ENCODE measurements at places on chromosomes 5 and 9. TPM values are rescaled to one million over a fixed set of nuclear protein-coding genes. Genes with fewer than 3 reads are reported as not detected.

SHOC1 gene
- not detected for total RNA-seq

C5orf58 gene
- total RNA-seq: not detected

CCL28 gene
- total RNA-seq: 10.0 TPM

TIMD4 gene
- 4.6 TPM for total RNA-seq

SPAG8 gene
- 1.4 TPM for total RNA-seq

EQTN gene
- total RNA-seq: not detected

CAMK4 gene
- 77.4 TPM for total RNA-seq

BSPRY gene
- 7.2 TPM for total RNA-seq

ARL14EPL gene
- total RNA-seq: not detected

GRCh38 chr5:100165309-100165708 is 369.9 kb upstream of the FAM174A start:
- no peaks in the 10 kb centered on the region for H3K4me1 ChIP-seq
- DNase-seq: no peak
- H3K27me3 ChIP-seq: no peaks in the 10 kb centered on the region
- H3K4me3 ChIP-seq: no peak overlapping the region
- H3K27ac ChIP-seq: no peak overlapping the region

GRCh38 chr9:5825223-5825622 is 7.7 kb downstream of the ERMP1 start:
- H3K4me1 ChIP-seq: peaks cover 29% of the 10 kb centered on the region
- no peak for DNase-seq
- H3K27me3 ChIP-seq: no peaks in the 10 kb centered on the region
- peaks cover 52% of the 10 kb centered on the region for H3K36me3 ChIP-seq
- H3K4me3 ChIP-seq: no peak overlapping the region

DNA sequence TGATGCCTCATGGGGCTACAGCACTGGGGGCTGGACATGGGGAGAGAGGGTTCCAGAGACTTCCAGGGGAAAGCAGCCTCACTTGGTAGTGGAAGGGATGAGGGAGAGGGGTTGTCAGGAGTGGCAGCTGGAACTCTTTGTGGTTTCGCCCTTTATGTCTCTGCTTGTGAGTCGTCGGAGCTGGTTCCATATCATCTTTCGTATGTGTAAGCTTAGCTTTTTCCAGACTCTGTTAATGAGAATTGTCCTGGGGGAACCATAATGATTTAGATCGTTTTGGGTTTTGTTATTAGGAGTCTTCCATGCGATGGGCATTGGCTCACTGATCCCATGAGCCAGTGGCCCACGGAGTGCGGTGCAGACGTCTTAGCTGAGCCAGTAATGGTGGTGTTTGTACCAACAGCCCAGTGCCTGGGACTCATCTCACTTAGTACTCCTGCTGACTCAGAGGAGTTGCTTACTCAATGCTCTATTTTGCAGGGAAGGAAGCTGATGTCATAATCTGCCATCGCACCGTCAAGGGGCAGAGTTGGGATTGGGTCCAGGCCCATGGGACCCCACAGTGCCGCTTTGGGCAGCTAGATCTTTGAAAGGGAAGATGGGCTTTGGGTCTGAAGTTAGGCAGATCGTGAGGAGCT is 48.5 kb downstream of the NEK6 start:
- no peak overlapping the region for H3K4me3 ChIP-seq
- H3K27me3 ChIP-seq: no peaks in the 10 kb centered on the region
- H3K27ac ChIP-seq: no peak overlapping the region

- no peaks in the 10 kb centered on the region for H3K36me3 ChIP-seq
- H3K27me3 ChIP-seq: no peaks in the 10 kb centered on the region
- no peak overlapping the region for H3K4me3 ChIP-seq
- no peak for DNase-seq
- no peaks in the 10 kb centered on the region for H3K4me1 ChIP-seq
- no peak overlapping the region for H3K27ac ChIP-seq
Observed at GRCh38 chr5:59829386-59829785, 64.1 kb downstream of the PDE4D start.

DNA sequence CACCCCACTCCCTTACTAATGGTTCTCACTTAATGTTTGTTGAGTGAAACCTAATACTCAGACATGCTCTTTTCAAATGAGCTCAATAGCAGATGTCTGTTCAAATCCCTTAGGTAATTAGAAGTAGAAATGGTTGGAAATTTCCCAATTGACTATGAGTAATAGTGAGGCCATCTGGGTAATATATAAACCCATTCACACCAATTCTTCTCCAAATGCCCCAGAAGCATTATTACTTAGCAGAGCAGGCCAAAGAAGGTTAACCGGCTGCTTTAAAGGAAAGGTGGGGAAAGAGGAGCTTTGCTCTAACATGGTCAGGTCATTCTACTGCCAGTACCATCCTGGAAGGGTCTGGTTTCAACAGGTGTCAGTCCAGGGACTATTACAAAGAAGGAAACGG is 119.5 kb upstream of the MTAP start:
- H3K36me3 ChIP-seq: no peaks in the 10 kb centered on the region
- DNase-seq: no peak
- no peak overlapping the region for H3K27ac ChIP-seq
- no peak overlapping the region for H3K4me3 ChIP-seq

DNA sequence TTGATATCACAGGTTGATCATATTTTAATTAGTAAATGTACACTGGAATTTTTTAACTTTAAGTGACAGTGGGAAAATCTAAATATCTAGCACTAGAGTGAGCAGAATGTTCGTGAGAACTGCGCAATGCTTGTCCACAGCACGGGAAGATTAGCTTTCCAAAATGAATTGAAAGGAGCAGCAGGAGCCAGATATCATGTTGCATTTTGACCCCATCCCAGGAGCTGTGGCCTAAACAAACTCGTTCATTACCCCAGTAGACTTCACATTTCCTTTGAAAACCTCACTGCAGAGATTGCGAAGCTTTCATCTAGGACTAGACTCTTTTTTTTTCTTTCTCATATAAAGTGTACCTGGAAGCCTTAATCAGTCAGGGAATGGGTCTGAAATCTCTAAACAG is 525.8 kb downstream of the CTNND2 start:
- H3K27me3 ChIP-seq: peaks cover 3% of the 10 kb centered on the region
- no peaks in the 10 kb centered on the region for H3K4me1 ChIP-seq
- DNase-seq: no peak
- H3K36me3 ChIP-seq: no peaks in the 10 kb centered on the region

- H3K4me3 ChIP-seq: no peak overlapping the region
- H3K36me3 ChIP-seq: no peaks in the 10 kb centered on the region
- no peaks in the 10 kb centered on the region for H3K27me3 ChIP-seq
- no peak overlapping the region for H3K27ac ChIP-seq
- no peak for DNase-seq
Observed at GRCh38 chr9:127686461-127687393, 20.1 kb upstream of the CFAP157 start.

- peaks cover 3% of the 10 kb centered on the region for H3K27me3 ChIP-seq
- H3K4me1 ChIP-seq: no peaks in the 10 kb centered on the region
- no peak for DNase-seq
- H3K27ac ChIP-seq: no peak overlapping the region
- no peaks in the 10 kb centered on the region for H3K36me3 ChIP-seq
- H3K4me3 ChIP-seq: no peak overlapping the region
Observed at GRCh38 chr9:14231196-14231990, 82.5 kb downstream of the NFIB start.

DNA sequence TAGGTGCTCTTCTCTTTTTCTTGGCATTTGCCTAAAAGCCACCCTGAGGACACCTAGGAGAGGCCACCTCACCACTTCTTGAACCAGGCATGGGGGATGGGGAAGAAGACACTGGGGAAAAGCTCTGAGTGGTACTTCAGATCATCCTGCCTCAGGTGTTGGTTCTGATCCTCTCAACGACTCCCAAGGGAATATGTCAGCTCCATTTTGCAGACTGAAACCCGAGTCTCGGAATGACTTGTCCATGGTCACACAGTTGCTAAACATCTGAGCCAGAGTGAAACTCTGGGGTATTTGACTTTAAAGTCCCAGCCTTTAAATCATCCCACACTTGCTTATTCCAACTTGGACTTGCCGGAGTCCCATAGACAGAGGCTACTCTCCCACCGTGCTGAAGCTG is 120.6 kb upstream of the GABRP start:
- no peaks in the 10 kb centered on the region for H3K36me3 ChIP-seq
- H3K4me3 ChIP-seq: no peak overlapping the region
- H3K27ac ChIP-seq: no peak overlapping the region
- peaks cover 19% of the 10 kb centered on the region for H3K27me3 ChIP-seq
- peak; percentile 30 for DNase-seq
- no peaks in the 10 kb centered on the region for H3K4me1 ChIP-seq

- H3K4me3 ChIP-seq: no peak overlapping the region
- no peak for DNase-seq
- H3K27me3 ChIP-seq: no peaks in the 10 kb centered on the region
- H3K27ac ChIP-seq: no peak overlapping the region
- no peaks in the 10 kb centered on the region for H3K36me3 ChIP-seq
Observed at GRCh38 chr5:3615217-3615616, 19.6 kb downstream of the IRX1 start.

DNA sequence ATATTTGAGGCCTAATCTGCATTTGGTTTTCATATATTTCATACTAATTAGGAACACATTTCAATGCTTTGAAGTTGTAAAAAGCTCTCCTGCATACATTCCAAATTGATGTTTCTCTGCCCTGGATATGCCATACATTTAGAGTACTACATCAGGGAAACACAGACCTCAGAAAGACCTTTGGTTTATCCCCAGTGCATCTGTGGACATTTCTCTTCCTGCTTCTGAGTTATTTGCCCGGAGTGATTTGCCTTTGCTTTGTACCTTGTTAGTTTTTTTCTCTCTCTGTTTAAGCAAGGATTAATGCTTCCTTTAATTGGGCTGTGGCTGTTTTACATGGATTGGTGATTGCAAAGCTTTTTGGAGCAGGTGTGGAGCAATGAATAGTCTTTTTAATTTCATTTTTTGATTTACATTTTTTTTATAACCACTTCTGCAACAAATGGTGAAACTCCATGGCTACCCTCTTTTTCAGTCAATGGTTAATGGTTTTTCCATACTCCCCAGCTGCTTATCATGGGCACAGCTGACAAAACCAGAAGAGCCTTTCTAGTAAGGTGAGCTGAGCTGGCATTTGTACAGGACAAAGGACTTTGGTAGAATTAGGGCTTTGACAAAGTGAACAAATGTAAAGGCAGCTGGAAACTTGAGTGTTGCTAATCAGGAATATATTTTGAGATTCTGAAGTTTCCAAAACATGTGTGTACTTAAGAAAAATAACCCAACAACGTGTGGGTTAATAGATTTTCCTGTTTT is 54.2 kb downstream of the ZSWIM6 start:
- no peak overlapping the region for H3K27ac ChIP-seq
- H3K4me3 ChIP-seq: no peak overlapping the region
- no peaks in the 10 kb centered on the region for H3K27me3 ChIP-seq
- no peak for DNase-seq

- no peak overlapping the region for H3K27ac ChIP-seq
- no peaks in the 10 kb centered on the region for H3K36me3 ChIP-seq
- H3K4me1 ChIP-seq: no peaks in the 10 kb centered on the region
- H3K4me3 ChIP-seq: no peak overlapping the region
- no peak for DNase-seq
Observed at GRCh38 chr5:93257616-93258015, 323.4 kb downstream of the NR2F1-AS1 start.

- DNase-seq: peak; percentile 50
- H3K27ac ChIP-seq: peak overlapping the region; percentile 68
- H3K36me3 ChIP-seq: no peaks in the 10 kb centered on the region
- H3K27me3 ChIP-seq: peaks cover 68% of the 10 kb centered on the region
- peaks cover 21% of the 10 kb centered on the region for H3K4me1 ChIP-seq
- H3K4me3 ChIP-seq: peak overlapping the region; percentile 89
Observed at GRCh38 chr9:105245029-105245890, 809 bp downstream of the SLC44A1 start.

- H3K4me3 ChIP-seq: no peak overlapping the region
- no peaks in the 10 kb centered on the region for H3K27me3 ChIP-seq
- DNase-seq: peak; percentile 28
- H3K36me3 ChIP-seq: peaks cover 34% of the 10 kb centered on the region
- H3K27ac ChIP-seq: no peak overlapping the region
Observed at GRCh38 chr5:173148354-173148753, 4.0 kb downstream of the BNIP1 start.

- peaks cover 12% of the 10 kb centered on the region for H3K36me3 ChIP-seq
- no peak for DNase-seq
- no peaks in the 10 kb centered on the region for H3K27me3 ChIP-seq
- no peak overlapping the region for H3K27ac ChIP-seq
Observed at GRCh38 chr5:80912479-80912878, 47.7 kb upstream of the RASGRF2 start.

GRCh38 chr5:142969186-142969585 is 199.0 kb downstream of the ARHGAP26 start:
- H3K27me3 ChIP-seq: no peaks in the 10 kb centered on the region
- peaks cover 12% of the 10 kb centered on the region for H3K36me3 ChIP-seq
- no peak overlapping the region for H3K4me3 ChIP-seq
- no peak overlapping the region for H3K27ac ChIP-seq
- DNase-seq: no peak
- H3K4me1 ChIP-seq: peaks cover 29% of the 10 kb centered on the region

GRCh38 chr5:59335544-59335943 is 558.0 kb downstream of the PDE4D start:
- H3K27me3 ChIP-seq: peaks cover 31% of the 10 kb centered on the region
- DNase-seq: no peak
- no peak overlapping the region for H3K4me3 ChIP-seq
- H3K36me3 ChIP-seq: no peaks in the 10 kb centered on the region
- no peak overlapping the region for H3K27ac ChIP-seq

DNA sequence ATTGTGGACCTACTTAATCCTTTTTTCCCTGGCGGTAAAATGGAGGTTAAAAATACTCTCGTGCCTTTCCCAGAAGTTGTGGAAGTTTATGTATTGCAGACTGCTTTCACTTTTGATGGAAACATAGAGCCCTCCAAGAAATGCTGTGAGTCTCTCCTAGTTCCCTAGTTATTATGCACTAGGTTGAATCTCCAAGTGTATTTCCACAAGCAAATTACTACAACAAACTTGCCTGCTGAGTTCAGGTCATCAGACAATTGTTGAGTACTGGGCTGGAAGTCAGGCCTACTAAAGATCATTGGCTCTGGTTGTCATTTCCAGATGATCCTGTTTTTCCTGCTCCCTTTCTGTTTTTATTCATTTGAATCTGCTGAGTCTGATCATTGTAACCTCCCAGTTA is 104.1 kb downstream of the CD180 start:
- DNase-seq: no peak
- H3K27ac ChIP-seq: no peak overlapping the region
- no peaks in the 10 kb centered on the region for H3K27me3 ChIP-seq
- peaks cover 5% of the 10 kb centered on the region for H3K36me3 ChIP-seq
- no peak overlapping the region for H3K4me3 ChIP-seq
